GM23248 (cell line): ENCODE measurements at places on chromosomes 2 and 18.

- peak; percentile 20 for DNase-seq
Measured at GRCh38 chr2:68482296-68482820, 15.0 kb downstream of the APLF start.

DNA sequence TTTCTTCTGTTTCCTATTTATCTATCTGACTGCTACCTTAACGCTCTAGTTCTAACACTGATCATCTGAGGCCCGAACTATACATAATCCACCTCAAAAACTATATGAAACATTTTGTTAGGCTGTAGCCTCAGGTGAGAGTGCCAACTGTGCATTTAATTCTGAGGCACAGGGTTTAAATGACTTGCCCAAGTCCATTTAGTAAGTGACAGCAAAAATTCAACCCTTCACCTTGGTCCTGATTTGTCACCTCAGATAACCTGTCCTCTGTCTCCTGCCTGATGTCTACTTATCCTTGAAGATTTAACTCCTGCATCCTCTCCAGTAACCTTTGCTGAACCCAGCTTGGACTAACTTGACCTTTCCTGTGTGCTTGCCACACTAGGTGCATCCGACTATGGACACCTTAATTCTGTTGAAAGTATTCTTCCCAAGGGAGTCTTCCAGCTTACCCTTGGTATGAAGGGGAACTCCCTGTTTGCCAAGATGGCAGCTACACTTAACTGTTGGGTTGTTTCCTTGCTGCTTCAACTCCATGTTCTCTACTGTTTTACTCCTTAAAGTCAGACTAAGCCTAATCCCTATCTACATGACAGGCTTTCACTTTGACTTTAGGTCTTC, 23.5 kb downstream of the CD302 start:
- no peak for DNase-seq

DNA sequence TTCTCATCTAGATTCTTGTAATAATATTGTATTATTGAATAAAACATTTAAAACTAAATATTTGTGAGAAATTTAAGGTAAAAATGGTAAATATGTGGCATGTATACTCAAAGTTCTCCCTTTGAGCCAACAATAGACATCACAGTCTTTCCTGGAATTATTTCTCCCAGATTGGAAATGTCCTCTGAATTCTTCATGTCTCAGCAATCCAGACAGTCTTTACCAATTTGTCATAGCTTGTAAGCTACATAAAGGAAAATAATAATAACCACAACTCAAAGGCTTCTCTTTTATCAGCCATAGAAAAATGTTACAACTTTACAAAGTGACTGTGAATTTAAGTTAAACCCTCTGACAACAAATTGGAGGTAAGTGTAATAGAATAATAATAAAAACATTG, 784.9 kb downstream of the EPHA4 start:
- DNase-seq = peak; percentile 35

DNA sequence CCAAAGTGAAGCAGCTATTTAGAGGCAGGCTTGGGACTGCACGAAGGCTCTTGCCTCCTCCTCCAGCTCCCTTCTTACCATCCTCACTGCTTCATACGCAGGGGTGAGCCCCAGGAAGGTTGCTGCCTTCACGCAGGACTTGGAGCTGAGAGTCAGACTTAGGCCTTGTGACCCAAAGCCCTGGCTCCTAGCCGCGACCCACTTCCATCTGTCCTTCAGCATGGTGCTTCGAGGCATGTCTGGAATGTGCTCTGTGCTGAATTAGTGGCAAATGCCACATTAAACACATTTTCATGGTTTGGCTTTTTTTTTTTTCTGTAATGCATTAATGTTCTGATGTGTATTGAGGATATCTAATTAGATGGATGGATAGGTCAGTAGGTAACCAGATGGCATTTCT, 37.5 kb downstream of the ITGB1BP1 start:
- no peak for DNase-seq

GRCh38 chr2:226300196-226300886, 499.3 kb downstream of the IRS1 start:
- DNase-seq = no peak

DNA sequence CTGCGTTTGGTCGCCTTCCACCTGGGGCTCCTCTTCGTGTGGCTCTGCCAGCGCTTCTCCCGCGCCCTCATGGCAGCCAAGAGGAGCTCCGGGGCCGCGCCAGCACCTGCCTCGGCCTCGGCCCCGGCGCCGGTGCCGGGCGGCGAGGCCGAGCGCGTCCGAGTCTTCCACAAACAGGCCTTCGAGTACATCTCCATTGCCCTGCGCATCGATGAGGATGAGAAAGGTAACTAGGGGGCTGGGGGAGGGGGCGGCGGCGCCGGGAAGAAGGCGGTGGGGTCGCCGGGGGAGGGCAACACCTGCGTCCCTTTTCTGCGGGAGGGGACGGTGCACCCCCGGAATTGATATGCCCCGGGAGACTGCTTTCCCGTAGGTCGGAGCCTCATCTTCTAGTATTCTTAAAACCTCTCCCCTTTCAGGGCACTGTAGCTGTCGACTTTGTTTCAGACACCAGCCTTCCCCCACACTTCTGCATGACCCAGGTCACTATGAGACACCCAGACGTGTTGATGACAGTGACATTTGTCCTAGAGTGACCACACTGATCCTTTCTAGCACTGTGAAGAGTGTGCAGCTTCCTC, 755 bp downstream of the SPAST start:
- DNase-seq = no peak

DNA sequence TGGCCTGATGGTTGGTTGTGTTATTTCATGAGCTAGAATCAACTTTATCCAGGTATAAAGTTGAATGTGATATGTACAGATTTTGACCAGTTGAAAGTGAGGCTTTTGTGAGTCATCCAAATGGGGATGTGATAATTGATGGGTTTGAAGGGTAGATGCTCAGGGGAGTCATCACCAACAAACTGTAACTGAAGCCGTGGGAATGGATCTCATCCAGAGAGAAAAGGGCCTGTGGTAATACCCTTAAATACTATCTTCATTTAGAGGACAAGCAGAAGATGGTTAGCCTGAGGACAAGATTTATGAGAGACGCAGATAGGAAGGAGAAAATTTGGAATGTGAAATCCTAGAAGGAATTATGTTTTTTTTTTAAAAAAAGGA, 90.5 kb upstream of the MYO3B start:
- DNase-seq = no peak
